Vagina (tissue), 2 donors: ENCODE measurements at places on chromosomes 13 and 19.

DNA sequence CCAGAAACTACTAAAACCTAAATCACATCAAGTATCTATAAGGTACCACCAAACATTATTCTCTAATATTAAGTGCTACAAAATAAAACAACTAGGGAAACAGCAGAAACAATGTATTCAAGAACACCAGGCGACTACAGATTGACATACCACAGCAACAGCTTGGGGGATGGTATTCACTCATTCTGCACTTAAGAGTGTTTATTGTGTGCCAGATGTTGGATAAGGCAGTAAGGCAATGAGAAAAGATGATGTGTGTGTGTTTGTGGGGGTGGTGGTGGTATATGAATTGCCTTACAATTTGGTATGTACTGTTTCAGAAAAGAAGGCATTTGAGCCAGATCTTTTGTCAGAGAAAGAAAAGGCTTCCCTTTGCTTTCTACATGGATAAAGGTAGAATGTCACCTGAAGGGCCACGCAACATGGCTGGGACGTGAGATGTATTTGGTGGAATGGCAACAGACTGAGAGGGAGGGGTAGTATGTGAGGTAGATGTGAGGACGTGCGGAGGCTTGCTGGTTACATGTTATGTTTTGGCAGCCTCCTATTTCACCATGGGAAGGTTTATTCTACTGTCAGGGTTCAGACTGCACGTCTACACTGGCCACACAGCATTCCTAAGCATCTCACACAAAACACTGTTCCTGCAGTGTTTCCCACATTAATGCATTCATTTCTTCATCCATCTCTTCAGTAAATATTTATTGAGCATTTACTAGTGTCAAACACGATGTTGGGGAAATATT is 300.7 kb downstream of the KLF12 start:
- no peak for DNase-seq

- no peak for DNase-seq
Observed at GRCh38 chr13:36074659-36075058, 56.5 kb downstream of the DCLK1 start.

GRCh38 chr19:2426611-2427428 is 566 bp downstream of the TIMM13 start:
- no peak for DNase-seq

DNA sequence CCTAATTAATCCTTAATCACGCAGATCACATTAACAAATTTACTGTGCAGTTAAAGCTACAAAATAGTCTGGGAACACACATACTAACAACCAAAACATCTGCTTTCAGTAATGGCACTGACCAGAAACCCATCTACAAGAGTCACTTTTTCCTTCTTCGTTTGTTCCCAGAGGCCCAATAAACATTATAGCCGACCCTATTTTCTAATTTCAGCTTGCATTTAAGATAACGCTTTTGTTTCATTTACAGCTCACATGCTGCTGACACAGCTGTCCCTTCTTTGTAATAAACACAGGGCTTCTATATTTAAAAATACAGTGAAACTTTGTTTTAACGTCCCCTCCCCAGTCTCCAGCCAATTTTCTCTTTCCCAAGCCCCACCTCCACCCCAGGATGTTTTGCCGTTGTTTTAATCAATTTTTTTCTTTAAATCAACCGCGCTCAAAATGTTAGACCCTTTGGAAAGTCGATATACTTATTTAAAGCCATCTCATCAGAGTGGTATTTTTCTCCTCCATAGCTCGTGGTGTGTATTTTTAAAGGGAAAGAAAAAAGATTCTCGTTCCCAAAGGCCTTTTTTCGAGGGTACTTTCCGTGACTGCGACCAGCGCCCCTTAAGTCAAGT is 1.7 kb upstream of the WBP4 start:
- DNase-seq = no peak

DNA sequence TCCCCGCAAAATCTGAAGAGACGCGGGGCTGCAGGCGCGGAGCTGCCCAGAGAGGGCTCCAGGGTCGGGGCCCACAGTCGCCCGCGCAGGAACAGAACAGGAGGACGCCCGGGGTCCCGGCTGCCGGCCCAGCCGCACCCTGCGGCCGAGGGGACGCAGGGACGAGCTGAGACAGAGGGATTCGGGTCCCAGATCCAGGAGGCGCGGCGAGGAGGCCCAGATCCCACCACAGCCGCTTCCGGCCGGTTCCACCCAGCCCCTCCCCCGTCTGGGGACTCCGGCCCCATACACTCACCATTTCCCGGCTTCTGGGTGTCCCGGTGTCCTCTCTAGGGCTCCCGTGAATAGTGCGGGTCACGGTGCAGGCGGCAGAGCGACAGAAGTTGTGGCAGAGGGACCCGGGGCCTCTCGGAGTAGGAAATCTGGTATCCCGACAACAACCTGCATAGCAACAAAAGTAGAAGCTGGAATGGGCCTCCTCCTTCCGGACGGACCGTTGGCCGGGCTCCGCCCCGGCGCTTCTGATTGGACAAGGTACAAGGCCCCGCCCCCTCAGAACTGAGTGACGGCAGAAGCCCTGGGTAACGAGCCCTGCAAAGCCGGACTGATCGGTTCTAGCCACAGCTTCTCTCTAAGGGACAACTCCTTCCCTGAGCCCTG is at the start of gene ZNF20:
TSS of gene ZNF20 (minus strand) at position 466 of the 660 bp plus-strand sequence. CDS start at position 298, 168 bp downstream.
- no peak for DNase-seq
